Left cardiac atrium (tissue), 4 donors: ENCODE measurements at places on chromosomes 3 and 15. TPM values are rescaled to one million over a fixed set of nuclear protein-coding genes. Genes with fewer than 3 reads are reported as not detected.

LARP6 gene
- total RNA-seq = 47.2 TPM

SNTN gene
- total RNA-seq = not detected

PAK6 gene
- total RNA-seq = 10.1 TPM

TNNC1 gene
- 3,233 TPM for total RNA-seq

- no peak for DNase-seq
Measured at GRCh38 chr15:81268881-81269601, 54.9 kb downstream of the STARD5 start.

GRCh38 chr3:35263477-35263876 is 375.8 kb upstream of the ARPP21 start:
- no peak for DNase-seq

GRCh38 chr3:79886204-79886603 is 118.4 kb upstream of the ROBO1 start:
- no peak for DNase-seq

GRCh38 chr3:147356145-147356908 is 50.0 kb downstream of the ZIC4 start:
- DNase-seq = no peak

DNA sequence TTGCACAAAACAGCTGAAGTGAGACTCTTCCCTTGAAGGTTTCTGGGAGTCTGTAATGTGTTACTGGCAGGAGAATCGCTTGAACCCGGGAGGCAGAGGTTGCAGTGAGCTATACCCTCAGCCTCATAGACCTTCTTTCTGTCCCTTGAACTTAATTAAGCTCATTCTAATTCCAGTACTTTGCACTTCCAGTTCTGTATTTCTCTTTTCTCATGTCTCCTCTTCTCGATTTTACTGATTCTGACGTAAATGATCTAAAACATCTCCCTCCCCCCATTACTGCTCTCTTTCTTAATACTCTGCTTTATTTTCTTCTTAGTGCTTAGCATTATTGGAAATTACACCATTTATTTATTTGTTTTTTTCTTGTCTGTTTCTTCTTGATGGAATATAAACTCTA is 165.4 kb upstream of the P2RY1 start:
- DNase-seq = no peak

GRCh38 chr3:115361806-115362205 is 214.7 kb upstream of the ZBTB20 start:
- no peak for DNase-seq

- no peak for DNase-seq
Measured at GRCh38 chr3:180321534-180321933, 280.4 kb upstream of the TTC14 start.

DNA sequence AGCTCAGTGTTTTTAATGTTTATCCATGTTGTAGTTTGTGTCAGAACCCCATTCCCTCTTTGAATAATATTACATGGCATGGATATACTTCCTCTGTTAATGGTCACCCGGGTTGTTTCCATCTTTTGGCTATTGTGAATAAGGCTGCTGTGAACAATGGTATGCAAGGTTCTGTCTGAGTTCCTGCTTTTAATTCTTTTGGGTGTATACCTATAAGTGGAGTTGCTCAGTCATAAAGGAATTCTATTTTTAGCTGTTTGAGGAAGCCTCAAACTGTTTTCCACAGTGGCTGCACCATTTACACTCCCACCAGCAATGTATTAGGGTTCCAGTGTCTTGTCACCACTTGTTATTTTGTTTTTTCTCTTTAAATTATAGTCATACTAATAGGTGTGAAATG is 99.6 kb downstream of the SLC25A26 start:
- DNase-seq = no peak

DNA sequence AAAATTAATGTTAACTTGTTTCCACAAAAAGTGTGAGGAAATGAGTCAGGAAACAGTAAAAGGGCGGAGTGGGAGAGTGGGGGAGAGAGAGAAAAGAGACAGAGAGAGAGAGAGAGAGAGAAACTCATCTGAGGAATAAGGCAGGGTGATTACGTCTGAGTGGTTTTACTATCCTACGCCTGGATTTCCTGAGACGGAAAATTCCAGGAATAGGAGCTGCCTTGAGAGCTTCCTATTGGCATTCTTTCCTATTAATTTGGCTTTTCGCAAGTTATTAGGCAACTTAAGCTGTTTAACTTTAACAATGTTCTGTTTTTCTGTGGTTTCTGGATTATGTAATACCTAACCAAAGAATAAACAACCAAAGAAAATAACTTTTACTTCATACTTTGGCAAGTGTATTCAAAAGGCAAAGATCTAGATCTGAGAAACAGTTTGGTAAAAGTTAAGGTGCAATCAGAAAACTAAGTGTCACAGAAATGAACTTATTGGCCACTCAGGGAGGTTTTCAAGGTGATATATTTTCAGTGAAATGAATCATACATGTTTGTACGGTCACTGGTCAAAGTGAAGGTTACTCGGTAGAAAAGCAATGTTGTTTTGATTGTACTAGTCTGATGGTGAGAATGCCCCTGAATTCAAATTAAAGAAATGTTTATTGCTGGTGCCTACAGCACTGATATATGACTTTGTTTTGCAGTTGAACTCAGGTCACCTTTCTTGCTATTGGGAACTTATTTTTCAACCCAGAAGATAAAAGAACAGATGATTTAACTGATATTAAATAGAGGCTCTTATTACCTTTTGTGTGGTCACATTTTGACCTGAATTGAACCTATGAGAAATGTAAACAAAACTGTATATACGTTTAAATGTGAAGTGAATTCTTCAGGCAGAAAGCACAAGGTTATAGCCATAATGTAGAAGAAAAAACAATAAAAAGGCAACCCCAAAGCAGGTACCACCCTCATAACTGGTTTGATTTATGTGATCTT is 39.9 kb upstream of the TNFSF10 start:
- DNase-seq = no peak

- peak; percentile 28 for DNase-seq
Measured at GRCh38 chr3:172040981-172041963, 1.9 kb downstream of the FNDC3B start.

- DNase-seq = no peak
Measured at GRCh38 chr15:47003568-47003967, 713.7 kb upstream of the SEMA6D start.

GRCh38 chr3:99923873-99924272 is 106.2 kb downstream of the CMSS1 start:
- DNase-seq = no peak
